ENCODE measurements at places on chromosomes 2 and 18. TPM values are rescaled to one million over a fixed set of nuclear protein-coding genes. Genes with fewer than 3 reads are reported as not detected.

DNA sequence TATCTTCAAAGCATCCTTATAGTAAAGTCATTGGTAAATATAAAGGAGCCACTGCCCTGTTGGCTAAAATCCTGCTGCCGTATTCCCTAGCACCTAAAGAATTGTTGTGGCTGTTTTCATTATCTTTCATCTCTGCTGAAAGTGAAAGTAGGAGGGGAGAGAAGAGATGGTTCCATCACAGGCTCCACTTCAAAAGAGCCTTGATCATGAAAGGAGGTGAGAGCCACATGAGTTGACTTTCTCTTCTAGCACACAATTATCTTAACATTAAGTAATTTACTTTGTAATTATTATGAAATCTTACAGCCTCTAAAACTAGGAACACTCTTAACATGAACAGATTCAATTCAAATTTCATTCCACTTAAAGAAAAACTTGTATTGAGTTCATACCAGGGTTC is 1050.9 kb upstream of the LRRTM1 start:
- DNase-seq: no peak

ATP5F1A gene
- 469 TPM for total RNA-seq

SKOR2 gene
- not detected for total RNA-seq

ATP6V1B1 gene
- not detected for total RNA-seq

DNA sequence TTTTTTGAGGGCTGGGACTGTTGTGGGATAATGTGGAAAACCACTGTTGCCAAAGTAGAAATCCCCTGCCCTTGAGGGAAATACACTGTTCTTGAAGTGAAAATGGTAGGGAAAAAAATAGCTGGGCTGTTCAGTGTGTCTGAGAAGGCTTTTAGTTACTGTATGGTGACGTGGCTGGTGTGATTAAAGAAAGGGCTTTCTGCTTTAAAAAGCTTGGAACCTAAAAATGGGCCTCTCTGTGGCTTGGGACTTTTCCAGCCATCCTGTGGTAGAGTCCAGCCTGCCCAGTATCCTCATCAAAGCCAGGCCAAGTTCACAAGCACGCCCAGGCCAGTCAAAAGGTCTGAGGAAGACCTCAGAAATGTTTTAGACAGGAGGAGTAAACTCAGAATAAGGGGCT is 6.8 kb downstream of the MGAT5 start:
- DNase-seq: no peak

DNA sequence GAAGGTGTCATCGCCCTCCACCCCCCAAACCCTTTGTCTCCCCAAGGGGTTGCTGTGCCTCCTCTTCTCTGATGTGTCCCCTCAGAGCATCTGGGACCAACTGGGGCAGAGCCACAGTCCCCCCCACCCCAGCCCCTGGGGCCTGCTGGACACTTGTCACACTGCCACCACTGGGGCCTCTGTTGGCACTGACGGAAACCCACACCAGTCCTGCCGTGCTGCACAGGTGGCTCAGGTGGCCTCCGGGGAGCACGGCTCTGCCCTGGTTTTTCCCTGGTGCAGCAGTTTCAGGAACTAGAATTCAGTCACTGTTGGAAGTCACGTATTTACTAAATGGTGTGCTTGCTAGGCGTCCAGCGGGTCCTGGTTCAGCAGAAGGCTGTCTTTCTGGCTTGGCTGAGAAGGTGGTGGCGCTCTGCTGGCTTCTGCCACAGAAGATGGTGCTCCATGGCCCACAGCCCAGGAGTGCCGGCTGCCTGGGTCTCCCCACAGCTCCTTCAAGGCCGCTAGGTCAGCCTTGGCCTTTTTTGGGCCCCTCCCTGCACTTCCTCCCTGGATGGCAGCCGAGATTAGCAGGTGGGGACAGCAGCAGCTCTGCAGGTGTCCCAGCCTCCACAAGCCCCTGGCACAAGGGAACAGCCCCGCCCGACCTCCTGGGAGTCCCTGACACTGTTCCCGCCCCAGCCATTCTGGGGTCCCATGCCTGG is 18.6 kb upstream of the KLHL30 start:
- DNase-seq: no peak

DNA sequence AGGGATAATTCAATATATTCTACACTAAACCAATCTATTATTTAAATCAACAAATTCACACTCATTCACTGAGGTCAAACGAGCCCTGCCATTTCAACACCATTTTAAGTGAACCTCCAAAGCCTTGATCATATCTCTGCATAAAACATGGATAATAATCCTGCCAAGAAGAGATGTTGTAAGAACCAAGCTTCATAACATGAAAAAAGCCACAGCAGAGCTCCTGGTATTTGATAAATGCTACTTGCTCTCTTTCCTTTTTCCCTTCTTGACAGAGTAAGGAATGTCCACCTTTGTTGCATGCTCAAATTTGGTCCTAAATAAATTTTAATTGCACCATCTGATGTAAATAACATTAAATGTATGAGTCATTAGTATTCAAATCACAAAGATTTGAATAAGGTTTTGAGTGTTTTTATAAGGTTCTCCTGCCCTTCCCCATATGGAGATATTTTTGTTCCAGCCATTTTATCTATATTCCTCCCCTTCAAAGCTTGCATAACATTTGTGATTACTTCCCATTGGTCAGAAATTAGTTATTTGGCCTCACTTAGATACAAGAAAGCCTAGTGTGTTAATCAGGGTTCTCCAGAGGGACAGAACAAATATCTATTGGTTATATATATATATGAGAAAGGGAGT is 318.8 kb downstream of the RND3 start:
- DNase-seq: no peak

DNA sequence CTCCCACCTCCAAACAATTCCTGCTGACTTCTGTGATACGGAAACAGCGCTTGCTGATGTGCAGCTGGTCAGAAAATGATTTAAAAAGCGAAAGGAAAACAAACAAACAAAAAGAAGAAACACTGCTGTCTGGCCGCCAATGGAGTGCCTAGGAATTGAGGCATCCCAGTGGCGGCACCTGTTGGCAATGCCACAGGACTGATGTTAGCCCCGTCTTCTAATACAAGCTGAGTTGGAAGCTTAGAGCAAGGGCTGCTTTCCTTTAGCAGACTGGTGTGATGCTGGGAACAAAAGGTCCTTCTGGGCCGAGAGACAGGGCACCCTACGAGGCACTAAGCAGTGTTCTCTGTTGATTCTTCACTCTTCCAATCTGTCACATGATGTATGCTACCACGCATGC is 163.6 kb upstream of the REV1 start:
- DNase-seq: no peak

Measured in activated naive CD4-positive, alpha-beta T cell treated with anti-CD3 and anti-CD28 coated beads, Interleukin-2, amount 50 U/mL, for 72 hours (primary cell).